Stimulated activated CD8-positive, alpha-beta memory T cell treated with anti-CD3 and anti-CD28 coated beads, Interleukin-2, amount 100 ng/mL, for 48 hours (primary cell): ENCODE measurements at places on chromosomes 4 and X.

DNA sequence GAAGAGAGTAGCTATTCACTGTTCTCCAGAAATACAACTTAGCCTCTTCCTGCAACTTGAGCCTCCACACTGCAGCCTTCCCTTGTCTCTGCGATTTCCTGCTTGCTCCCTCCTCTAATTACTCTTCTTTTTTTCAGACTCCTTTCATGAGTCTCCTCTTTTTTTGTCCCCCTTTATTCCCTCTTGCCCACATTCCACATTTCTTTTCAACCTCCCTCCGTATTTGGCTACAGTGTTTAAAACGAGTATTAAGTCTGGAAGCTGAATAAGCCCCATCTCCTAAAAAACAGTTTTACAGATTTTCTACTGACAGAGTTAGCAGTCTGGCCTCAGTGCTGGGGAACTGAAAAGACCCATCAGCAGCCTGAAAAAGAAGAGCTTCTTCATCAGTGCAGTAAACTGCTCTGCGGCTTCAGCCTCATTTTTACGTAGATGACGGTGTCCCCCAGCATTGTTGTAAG, 141.5 kb downstream of the TENM3 start:
- no peak for DNase-seq

GRCh38 chr4:104500442-104500841, 5.7 kb upstream of the CXXC4 start:
- no peak for DNase-seq

GRCh38 chrX:45196701-45197100, 4.0 kb downstream of the DIPK2B start:
- no peak for DNase-seq

- no peak for DNase-seq
These were observed 6.1 kb downstream of the FGF2 start for GRCh38 chr4:122832732-122833131.

DNA sequence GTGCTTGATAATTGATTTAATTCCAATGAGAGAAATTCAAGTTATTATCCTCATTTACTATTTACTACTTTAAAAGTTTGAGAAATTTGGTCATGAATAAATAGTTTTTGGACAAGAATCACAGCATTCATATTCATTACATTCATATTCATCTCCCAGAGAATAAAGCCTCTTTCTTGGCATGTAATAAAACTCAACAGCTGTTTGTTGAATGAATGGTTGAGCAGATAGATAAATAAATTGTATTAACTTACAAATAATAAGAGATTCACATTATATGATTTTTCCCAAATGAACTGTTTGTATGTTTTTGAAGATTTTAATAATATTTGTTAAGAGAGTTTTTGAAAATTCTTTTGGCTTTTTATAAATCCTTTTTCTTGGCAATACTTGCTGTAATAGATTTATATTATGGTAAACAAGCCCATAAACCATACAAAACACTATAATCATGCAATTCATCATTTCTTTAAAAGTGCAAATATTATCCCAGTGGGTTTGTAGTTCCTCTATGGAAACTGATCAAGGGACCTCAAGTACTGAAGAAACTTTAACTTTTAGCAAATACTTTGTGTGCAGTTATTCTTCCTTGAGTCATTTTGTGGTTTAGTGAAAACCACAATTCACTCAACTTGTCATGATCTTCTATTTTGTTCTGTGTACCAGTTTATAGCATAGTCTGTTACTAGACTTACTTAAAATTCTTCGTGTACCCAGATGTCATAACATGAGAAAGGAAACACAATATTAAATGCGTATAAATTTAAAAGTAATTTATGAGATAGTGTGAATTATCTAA, 371.8 kb downstream of the ADGRL3 start:
- no peak for DNase-seq

GRCh38 chr4:20041839-20042407, 209.8 kb upstream of the SLIT2 start:
- no peak for DNase-seq

- DNase-seq = no peak
These were observed 59.2 kb upstream of the TMEM164 start for GRCh38 chrX:109943740-109944092.

GRCh38 chr4:8346838-8347605, 77.5 kb downstream of the HTRA3 start:
- no peak for DNase-seq

DNA sequence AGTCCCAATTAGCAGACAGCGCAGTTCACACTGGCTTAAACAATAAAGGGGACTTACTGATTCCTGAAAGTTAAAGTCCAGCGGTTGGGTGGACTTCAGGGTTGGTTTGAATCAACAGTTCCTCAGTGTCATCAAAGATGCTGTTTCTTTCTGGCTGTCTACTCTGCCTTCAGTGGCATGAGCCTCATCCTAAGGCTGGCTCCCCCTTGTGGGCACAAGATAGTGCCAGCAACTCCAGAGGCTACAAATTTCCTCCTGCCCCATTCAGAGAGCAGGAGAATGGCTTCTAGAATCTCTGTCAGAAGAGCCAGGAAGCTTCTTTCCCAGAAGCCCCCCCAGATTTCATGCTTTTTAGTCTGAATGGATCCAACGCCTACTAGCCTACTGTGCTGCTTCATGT, 82.4 kb upstream of the MTM1 start:
- DNase-seq = peak; percentile 21

- peak; percentile 65 for DNase-seq
These were observed 18.5 kb downstream of the OTUD5 start for GRCh38 chrX:48938721-48939425.

DNA sequence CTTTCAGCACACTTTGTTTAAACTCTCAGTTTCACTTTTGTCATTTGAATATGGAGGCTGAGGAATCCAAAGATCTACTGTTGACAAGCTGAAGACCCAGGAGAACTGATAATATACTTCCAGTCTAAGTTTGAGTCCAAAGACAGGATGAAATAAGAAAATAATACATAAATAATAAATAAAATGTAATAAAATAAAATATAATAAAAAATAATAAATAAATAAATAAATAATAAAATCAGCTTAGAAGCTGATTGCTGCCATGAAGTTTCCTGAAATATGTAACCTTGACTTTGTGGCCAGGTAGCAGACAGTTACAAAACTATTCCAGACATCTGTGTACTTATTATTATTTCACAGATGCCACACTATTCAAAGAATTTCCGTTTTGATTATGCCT, 55.0 kb downstream of the NPY2R start:
- DNase-seq = no peak

- no peak for DNase-seq
These were observed 1574.3 kb upstream of the PABPC4L start for GRCh38 chr4:135775909-135776308.

DNA sequence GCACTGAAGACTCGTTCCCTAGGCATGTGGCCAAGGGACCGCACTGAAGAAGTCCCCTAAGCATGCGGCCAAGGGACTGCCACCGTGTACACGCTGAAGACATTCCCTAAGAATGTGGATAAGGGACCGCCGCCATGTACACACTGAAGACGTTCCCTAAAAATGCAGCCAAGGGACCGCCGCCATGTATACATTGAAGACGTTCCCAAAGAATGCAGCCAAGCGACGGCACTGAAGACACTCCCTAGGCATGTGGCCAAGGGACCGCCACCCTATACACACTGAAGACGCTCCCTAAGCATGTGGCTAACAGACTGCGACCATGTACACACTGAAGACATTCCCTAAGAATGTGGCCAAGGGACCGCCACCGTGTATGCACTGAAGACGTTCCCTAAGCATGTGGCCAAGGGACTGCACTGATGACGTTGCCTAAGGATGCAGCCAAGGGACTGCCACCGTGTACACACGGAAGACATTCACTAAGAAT, 31.5 kb downstream of the DHRSX start:
- DNase-seq = no peak

DNA sequence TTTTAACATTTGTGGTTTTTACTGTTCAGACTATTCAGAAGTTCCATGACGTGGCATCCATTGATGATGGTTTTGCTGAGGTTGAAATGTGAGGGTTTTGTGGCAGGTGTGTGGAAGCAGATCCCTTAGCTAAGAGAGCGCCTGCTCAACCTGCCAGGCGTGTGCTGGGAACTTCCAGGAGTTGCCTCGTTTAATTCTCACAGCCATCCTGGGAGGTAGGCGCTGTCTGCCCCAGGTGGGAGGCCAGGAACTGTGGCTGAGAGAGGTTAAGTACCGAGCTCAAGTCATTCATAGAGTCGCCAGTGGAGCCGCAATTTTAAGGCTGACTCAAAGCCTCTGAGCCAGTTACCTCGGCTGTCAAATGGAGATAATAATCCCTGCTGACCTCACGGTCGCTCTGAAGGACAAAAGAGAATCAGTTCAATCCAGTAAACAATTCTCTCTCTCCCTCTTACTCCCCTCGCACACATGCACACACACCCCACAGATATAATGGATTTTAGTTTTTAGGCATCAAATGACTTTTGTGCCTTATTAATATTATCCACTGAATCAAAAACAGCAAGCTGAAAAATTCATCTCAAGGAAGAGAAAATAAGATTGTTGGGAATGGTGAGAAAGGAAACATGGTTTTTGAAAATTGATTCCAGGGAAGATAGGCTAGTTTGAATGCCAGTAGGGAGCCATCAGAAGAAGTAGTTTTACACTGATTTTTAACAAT, 171.3 kb downstream of the PTTG2 start:
- DNase-seq = peak; percentile 59

DNA sequence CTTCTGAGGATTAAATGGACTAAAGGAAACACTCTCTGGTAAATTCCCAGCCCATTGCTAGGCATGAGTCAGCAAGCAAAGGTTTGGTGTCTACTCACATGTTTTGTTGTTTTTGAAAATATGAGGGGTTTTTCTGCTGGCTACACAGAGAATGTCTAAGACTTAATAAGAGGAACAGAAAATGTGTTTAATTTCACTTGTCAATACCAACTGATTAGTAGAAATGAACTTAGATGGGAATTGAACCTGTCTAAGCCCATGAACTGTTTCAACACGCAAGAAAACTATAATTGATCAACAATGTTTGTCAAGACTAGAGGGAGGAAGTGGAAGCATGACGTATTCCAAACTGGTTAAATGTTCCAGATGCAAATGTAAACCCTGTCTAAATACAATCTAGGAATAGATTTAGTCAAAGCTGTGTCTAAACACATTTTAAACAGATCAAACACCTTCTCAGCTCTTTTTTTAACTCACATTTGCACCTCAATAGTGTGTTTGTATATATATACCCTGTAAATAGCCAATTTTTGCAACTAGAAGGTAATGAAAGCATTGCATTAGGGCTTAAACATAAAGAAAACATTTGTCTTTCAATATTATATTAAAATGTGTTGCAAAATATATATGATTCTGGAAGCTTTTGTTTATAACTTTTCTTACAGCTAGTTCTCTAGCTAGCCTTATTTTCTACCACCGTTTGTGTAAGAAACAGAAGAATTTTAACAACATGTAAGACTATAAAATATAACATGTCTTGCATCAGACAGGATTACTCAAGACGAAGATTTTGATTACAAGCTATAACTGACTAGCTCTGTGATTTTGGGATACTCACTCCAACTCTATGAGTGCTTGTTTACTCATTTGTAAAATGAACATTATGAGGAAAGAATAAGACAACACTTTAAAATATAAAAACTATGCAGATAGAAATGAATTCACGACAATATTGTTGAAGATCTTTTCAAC, 607.8 kb downstream of the FSTL5 start:
- no peak for DNase-seq

- no peak for DNase-seq
These were observed 238.1 kb downstream of the BMPR1B start for GRCh38 chr4:94995684-94996394.

GRCh38 chr4:12439633-12440305, 1011.1 kb upstream of the HS3ST1 start:
- no peak for DNase-seq

DNA sequence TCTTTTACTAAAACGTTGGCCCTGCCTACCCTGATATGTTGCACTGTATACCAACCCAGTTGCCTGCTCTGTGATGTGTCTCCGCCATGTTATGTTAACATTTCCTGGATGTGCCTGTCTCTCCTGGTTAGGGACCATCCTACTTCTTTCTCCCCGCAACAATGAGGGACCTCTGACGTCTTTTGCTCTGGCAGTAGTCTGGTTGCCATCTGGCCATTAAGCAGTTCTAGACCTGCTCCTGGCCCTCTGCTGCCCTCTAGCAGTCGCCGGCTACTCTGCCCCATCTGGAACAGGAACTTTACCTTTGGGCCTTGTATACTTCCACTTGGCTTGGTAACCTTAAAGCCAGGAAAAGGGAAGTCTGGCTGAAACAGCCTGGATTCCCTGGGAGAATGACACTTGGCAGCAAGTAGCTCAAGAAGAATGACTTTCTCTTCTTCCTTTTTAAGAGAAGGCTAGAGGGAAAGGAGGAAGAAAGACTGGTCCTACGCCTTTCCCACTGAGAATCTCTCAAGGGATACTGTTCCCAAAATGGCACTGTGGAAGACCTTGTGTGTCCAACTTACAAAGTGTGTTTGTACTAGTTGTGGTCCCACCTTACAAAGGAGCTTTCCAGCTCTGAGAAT, 63.5 kb downstream of the GPC3 start:
- DNase-seq = peak; percentile 16

GRCh38 chrX:150219374-150220185, 143.5 kb upstream of the MAMLD1 start:
- DNase-seq = no peak

DNA sequence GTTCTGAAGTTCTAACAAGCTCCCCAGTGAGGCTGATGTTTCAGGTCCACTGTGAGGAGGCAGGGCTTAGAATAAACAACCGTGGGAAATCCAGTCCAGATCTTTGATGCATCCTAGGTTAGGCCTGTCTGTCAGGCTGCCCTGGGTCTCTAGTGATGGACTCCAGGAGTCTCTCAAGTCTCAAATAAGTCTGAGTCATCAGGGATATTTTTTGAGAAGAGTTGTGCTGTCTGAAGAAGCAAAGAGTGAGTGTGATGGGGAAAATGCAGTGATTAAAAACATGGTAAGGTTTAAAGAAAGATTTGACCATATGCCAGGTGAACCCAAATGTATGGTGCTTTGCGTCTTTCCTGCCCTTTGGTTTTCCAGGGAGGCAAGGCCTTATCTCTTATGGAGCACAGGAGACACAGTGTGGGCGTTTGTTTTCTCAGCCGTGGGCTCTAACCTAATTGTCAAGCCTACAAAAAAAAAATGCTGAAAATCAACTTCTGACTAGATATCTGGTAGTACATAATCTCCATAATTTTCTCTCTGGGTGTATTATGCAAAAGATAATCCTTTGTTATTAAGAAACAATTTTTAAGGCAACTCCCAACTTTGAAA, 100.7 kb downstream of the PTTG2 start:
- DNase-seq = no peak

DNA sequence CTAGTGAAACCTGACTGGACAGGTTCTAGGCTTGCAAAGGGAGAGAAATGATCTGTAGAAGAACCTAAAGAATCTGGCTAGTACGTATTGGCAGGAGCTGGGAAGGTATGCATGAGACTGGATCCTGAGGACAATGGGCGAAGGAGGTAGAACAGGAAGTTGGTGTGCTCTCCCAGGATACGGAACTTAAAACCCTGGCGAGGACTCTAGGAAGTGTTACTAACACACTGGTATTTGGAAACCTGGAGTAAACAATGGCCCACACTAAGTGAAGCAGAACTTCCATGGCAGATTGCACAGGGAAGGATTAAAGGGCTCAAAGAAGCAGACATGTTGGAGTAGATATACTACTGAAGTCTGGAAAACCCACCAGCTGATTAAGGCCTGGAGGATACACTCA, 9.1 kb downstream of the SYN1 start:
- no peak for DNase-seq

GRCh38 chrX:155841232-155841631, 39.9 kb upstream of the VAMP7 start:
- no peak for DNase-seq
